ENCODE measurements at places on chromosomes 7 and 10.

GRCh38 chr7:51732951-51733350, 416.3 kb upstream of the COBL start:
- DNase-seq: no peak

GRCh38 chr7:115932880-115933279, 97.7 kb downstream of the TFEC start:
- DNase-seq: no peak

DNA sequence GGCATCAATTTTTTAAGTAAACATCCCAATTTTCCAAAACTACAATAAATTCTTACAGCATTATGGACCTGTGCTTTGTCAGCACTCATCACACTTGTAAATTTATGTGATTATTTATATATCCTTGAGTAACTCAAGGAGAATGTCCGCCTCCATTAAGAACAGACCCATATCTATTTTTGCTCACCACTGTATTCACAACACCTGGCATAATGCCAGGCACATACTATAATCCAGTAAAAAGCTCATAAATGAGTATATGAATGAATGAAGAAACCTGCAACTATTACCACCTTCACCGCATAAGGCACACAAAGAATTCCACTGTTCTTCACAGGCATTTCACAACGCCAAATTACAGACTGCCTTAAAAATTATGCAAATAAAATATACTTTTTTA, 46.9 kb downstream of the MINDY3 start:
- no peak for DNase-seq

DNA sequence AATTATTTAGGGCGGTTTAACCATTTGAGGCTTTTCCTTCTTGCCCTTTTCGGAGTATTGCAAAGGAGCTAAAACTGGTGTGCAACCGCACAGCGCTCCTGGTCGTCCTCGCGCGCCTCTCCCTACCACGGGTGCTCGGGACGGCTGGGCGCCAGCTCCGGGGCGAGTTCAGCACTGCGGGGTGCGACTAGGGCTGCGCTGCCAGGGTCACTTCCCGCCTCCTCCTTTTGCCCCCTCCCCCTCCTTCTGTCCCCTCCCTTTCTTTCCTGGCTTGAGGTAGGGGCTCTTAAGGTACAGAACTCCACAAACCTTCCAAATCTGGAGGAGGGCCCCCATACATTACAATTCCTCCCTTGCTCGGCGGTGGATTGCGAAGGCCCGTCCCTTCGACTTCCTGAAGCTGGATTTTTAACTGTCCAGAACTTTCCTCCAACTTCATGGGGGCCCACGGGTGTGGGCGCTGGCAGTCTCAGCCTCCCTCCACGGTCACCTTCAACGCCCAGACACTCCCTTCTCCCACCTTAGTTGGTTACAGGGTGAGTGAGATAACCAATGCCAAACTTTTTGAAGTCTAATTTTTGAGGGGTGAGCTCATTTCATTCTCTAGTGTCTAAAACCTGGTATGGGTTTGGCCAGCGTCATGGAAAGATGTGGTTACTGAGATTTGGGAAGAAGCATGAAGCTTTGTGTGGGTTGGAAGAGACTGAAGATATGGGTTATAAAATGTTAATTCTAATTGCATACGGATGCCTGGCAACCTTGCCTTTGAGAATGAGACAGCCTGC, 3.1 kb downstream of the FZD1 start:
- DNase-seq: no peak

- DNase-seq: no peak
Measured at GRCh38 chr7:48006866-48007265, 22.0 kb downstream of the SUN3 start.

GRCh38 chr7:80860554-80860953, 58.3 kb downstream of the SEMA3C start:
- no peak for DNase-seq

GRCh38 chr10:34078745-34079470, 736.2 kb downstream of the PARD3 start:
- no peak for DNase-seq

GRCh38 chr7:76372984-76373833, 14.4 kb upstream of the YWHAG start:
- no peak for DNase-seq

GRCh38 chr10:122774231-122774630, 71.4 kb downstream of the CUZD1 start:
- DNase-seq: no peak

- DNase-seq: no peak
Measured at GRCh38 chr7:93228302-93228701, 2.0 kb upstream of the HEPACAM2 start.

GRCh38 chr7:142450695-142451094, 192.8 kb upstream of the PRSS58 start:
- no peak for DNase-seq

GRCh38 chr10:15163253-15163828, 5.2 kb downstream of the NMT2 start:
- DNase-seq: no peak

DNA sequence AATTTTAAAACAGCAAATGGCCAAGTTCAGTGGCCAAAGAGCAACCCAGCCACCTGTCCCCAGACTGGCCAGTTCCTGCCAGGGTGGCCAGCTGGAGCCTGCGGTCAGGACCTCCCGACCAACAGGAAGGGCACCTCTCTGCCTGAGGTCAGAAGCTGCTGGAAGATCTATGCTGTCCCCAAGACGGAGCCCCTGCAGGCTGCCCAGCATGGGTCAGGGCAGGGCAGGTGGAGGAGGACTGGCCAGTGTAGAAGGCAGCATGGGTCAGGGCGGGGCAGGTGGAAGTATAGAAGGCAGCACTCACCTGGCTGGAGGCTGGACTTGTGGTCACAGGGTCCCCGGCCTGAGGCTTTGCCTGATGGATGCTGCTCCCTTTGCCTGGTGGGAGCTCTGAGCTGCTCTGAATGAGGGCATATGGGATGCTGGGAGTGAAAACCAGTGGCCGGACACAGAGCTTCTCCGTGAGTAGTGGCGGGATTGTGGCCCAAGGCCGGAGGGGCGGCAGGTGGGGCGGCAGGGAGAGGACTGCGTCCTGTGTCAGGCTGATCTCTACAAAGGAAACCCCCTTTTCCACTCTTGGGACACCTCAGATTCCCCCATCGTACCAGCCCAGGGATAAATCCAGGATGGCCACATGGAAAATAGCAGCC, 229.2 kb downstream of the TCERG1L start:
- DNase-seq: no peak

GRCh38 chr10:50394832-50395231, 143.5 kb upstream of the ASAH2 start:
- DNase-seq: no peak

DNA sequence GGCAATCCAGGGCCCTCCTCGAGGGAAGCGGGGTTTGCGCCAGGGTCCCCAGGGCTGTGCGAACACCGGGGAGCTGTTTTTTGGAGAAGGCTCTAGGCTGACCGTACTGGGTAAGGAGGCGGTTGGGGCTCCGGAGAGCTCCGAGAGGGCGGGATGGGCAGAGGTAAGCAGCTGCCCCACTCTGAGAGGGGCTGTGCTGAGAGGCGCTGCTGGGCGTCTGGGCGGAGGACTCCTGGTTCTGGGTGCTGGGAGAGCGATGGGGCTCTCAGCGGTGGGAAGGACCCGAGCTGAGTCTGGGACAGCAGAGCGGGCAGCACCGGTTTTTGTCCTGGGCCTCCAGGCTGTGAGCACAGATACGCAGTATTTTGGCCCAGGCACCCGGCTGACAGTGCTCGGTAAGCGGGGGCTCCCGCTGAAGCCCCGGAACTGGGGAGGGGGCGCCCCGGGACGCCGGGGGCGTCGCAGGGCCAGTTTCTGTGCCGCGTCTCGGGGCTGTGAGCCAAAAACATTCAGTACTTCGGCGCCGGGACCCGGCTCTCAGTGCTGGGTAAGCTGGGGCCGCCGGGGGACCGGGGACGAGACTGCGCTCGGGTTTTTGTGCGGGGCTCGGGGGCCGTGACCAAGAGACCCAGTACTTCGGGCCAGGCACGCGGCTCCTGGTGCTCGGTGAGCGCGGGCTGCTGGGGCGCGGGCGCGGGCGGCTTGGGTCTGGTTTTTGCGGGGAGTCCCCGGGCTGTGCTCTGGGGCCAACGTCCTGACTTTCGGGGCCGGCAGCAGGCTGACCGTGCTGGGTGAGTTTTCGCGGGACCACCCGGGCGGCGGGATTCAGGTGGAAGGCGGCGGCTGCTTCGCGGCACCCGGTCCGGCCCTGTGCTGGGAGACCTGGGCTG, 26.0 kb downstream of the PRSS2 start:
- DNase-seq: no peak

DNA sequence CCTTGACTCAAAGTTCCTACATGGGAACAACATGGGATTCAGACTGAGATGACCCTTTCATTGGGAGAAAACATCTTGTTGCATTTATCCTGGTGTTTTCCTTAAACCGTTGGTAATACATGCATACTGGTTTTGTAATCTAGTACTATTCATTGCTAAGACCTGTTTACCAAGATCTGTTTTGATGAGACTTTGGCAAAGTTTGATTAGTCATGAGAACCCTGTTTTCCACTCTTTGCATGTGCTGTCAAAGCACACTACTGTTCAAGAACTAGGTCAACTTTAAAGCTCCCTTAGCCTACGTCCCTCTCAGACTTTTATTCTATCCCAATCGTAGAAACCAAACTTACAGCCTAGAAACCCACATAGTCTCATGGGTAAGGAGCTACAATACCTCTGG, 650.9 kb downstream of the GATA3 start:
- DNase-seq: no peak

DNA sequence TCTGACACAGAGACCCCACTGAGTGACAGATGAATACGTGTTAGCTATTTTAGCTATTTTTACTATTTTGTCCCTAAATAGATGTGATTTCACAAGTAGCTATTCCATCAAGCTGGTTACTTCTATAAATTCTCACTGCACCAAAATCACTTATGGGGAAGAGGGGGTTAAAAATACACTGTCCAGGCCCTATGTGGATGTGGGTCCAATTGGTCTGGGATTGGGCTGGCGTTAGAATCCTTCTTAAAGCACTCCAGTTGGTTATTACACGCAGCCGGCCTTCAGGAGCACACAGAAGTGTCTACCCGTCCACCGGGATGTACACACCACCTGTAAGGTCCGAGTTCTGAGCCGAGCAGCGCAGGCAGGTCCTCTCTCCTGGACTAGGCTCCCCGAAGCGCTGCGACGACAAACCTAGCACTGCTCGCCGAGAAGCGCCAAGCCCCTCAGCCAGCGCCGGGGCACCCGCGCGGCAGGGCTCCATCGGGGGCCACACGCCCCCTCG, 222.3 kb upstream of the MKLN1 start:
- no peak for DNase-seq

DNA sequence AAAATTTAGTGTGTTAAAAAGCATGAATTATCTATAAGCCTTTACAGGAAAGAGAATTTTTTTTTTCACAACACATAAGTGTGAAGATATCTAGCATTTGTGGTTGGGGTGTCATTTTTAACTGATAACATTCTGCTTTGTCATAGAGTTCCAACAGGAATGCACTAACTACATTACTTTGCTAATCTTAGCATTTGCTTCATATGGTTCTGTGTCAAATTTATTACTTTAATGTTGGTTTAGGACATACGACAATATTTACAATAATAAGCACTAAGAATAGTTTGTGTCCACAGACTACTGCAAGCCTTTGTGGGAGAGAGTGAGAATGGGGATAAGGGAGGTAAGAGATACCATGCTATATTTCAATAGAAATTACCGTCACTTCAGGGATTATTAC, 40.6 kb upstream of the MAGI2 start:
- DNase-seq: no peak

- DNase-seq: no peak
Measured at GRCh38 chr10:92239600-92240288, 51.1 kb downstream of the CPEB3 start.

GRCh38 chr7:91973639-91974038, 33.0 kb downstream of the AKAP9 start:
- DNase-seq: no peak

- no peak for DNase-seq
Measured at GRCh38 chr10:93464776-93465388, 17.3 kb downstream of the MYOF start.

GRCh38 chr7:148332191-148333186, 258.1 kb upstream of the C7orf33 start:
- DNase-seq: no peak

DNA sequence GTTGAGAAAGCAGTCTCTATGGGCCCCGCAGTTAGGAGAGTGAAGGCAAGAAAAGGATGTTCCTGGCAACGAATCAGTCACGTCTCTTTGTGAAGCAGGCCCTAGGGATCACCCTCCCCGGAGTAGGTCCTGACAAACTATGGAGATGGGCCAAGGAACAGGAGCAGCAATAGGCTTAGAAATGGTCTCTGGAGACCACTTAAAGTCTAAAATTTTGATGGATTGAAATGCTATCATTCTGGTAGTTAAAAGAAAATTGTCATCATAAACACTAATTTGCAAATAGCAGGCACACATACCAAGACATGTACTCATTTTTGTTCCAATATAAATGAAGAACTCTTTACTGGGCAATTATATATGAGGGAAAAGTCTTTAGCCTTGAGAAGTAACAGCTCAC, 123.5 kb downstream of the ITGB8 start:
- DNase-seq: no peak

GRCh38 chr7:133754708-133755107, 372.4 kb upstream of the LRGUK start:
- DNase-seq: no peak

DNA sequence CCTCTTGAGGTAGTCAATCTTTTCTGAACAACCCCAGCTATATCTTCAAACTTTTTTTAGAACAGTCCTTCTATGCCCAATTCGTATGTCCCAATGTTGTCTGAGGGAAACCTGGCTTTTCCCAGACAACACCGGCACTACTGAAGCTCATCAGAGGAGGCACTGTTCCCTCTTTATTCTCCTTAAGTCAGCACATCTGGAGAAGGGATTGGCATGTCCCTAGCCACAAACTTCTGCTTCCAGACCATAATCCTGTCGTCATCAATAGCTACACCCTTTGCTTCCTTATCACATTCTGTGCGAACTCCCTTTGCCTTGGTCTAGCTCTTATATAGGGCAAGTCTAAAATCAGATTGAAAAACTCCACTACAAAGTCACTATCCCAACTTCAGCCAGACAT, 22.9 kb downstream of the PON3 start:
- DNase-seq: no peak

DNA sequence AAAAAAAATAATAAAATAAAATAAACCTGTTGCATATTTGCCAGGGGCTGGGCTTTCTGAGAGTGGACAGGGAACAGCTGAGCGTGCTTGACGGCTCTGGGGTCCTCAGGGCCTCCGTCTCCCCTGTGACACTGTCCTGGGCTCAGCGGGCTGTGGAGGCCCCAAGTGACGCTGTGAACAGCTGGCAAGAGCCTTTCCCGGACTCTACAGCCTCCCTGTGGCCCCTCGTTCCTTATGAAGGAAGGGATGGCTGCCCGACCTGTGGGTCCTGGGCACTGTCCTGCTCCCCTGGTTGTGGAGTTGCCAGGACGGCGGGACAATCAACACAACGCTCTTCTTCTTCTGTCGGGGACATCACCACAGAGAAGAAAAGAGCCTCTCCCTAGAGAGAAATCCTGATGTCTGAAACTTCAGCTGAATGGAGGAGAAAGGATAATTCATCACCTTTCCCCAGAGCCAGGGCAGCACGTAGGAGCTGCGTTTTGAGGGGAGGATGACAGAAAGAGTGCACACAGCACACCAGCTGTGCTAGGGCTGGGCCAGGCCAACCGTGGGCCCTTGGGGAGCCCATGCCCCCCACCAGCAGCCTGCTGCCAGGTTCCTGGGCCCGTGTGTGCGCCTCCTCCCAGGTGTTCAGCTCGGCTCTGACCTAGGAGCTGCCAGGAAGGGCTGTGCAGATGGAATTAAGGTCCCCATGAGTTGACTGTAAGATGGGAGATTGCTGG, 45.4 kb downstream of the RBM17 start:
- DNase-seq: no peak
